ENCODE measurements at places on chromosomes 7 and 10.

- DNase-seq = no peak
These were observed 10.1 kb downstream of the OTUD1 start for GRCh38 chr10:23448802-23449570.

DNA sequence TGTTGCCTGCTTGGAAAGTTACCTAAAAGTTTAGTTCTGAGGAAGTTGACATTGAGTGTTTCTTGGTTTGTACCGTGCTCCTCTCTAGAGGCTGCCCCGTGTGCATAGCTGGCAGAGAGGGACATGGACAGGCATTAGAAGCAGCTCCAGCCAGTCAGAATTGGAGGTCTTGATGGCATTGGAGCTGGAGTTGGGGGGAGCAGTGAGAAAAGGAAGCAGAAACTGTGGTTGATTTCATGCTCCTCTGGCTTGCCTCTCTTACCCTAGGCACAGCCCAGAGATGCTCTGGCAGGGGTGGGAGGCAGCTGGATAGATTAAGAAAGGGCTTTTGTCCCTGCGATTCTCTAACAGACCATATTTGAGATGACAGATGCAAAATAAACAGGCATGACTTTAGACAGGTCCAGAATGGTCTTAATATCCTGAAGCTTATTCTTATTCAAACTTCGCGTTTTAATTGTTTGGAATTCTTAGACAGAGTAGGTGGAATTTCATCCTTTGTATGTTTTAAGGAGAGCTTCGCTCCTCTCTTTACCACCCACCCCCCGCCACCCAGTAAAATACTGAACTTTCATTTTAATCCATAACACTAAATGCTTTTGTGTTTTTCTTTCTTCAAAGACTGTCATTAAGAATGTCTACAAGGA, 73.5 kb upstream of the GLCCI1 start:
- DNase-seq = no peak

- DNase-seq = no peak
These were observed 173.6 kb downstream of the PTPRN2 start for GRCh38 chr7:158414002-158414401.

- DNase-seq = peak; percentile 51
These were observed 270.7 kb downstream of the ZNF33B start for GRCh38 chr10:42367532-42368230.

- no peak for DNase-seq
These were observed 36.8 kb downstream of the LAMB4 start for GRCh38 chr7:108093341-108093740.

- DNase-seq = no peak
These were observed 47.5 kb upstream of the DGKB start for GRCh38 chr7:14950013-14950412.

DNA sequence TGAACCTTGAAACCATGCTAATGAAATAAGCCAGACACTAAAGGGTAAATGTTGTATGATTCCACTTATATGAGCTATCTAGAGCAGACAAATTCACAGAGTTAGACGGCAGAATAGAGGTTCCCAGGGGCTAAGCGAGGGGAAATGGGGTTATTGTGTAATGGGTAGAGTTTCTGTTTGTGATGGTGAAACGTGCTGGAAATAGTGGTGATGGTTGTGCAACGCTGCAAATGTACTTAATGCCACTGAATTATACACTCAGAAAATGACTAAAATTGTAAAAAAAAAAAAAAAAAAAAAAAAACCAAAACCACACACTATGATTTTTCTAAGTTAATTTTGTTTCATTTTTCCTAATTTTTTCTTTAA, 30.0 kb downstream of the SFXN4 start:
- no peak for DNase-seq
